ENCODE measurements at places on chromosomes 11 and 22. TPM values are rescaled to one million over a fixed set of nuclear protein-coding genes. Genes with fewer than 3 reads are reported as not detected.
A peak's percentile ranks its signal among the peaks of the same experiment; 100 is the strongest.

DNA sequence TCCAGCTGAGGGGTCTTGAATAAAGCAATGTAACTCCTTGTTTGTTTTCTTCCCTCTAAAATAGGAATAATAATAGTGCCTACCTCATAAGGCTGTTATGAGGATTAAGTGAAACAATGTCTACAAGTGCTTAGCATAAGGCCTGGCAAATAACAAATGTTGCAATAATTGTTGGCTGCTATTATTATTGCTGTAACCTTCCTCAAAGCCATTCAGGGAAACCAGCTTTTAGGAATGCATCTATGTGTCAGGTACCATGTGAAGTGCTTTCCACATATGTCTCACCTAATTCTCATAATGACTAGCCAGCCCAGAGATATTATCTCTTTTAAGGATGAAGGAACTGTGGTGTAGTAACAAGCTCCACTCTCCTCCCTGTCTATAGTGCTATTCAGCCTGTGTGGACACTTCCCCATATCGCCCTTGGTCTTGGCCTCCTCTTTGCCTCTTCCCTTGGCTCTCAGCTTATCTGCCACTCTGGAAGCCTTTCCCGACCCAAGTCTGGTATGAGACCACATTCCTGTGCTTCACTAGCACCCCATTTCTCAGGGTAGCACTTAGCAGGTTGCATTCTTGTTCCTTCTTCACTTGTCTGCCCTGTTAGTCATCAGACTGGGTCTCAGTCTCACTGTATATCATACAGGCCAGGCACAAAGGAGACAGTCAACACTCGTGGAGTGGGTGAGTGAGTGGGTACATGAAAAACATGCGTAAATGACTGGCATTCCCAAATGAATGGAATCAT lies 23.8 kb downstream of the CSNK2A3 start:
- H3K27me3 ChIP-seq: no peaks in the 10 kb centered on the region
- no peaks in the 10 kb centered on the region for H3K36me3 ChIP-seq
- no peaks in the 10 kb centered on the region for H3K4me1 ChIP-seq
- H3K4me3 ChIP-seq: no peak overlapping the region
- no peak for DNase-seq

- H3K27ac ChIP-seq: peak overlapping the region; percentile 53
- no peaks in the 10 kb centered on the region for H3K36me3 ChIP-seq
- no peaks in the 10 kb centered on the region for H3K4me1 ChIP-seq
- no peak for DNase-seq
- H3K27me3 ChIP-seq: no peaks in the 10 kb centered on the region
Observed at GRCh38 chr22:50656122-50657070, 16.2 kb upstream of the SHANK3 start.

GRCh38 chr11:9840460-9841004 lies 176.7 kb downstream of the SWAP70 start:
- no peaks in the 10 kb centered on the region for H3K36me3 ChIP-seq
- H3K4me3 ChIP-seq: no peak overlapping the region
- H3K27me3 ChIP-seq: no peaks in the 10 kb centered on the region
- H3K27ac ChIP-seq: peak overlapping the region; percentile 21
- DNase-seq: no peak

DNA sequence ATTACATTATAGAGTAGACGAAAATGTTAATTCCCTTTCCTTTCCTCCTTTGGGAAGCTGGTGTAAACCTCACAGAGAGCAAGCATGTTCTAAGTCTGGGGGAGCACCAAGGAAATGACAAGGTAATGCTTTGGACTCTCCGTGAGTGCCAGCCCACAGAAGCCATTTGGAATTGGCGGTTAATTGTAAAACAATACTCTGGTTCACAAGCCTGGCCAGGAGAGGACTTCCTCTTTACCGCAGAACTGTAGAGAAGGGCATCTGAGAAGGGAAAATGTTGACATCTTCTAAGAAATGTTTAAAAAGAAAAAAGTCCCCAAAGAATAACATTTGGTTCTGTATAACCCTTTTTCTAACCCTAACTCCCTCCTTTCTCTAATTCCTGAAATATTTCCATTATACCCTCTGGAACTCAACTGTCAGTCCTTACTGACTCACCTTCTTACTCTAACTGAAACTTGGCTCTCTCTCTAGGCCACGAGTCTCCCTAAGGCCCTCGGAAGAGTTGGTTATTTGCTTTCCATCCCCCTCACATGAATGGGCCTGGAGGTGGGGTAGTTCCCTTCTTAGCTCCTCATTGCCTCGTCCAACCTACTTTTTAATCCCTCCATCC lies 379.8 kb downstream of the SOX6 start:
- H3K36me3 ChIP-seq: no peaks in the 10 kb centered on the region
- no peak overlapping the region for H3K4me3 ChIP-seq
- DNase-seq: no peak
- H3K27ac ChIP-seq: no peak overlapping the region

DNA sequence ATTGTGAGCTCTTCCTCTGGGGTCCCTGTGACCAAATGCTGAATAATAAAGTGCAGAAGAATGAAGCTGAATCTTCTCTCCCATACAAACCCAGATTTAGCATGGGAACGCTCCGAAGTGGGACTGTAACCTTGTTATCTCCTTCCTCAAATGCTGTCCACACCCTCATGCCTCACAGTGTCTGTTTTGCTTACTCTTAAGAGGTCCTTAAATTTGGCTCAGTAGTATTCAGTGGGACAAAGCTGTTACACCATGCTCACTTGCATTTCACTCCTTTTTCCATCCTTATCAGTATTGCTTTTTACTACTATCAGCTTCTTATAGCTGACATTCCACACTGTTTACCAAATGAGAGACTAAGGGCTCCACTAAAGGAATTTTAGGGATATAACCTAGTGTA lies 13.8 kb upstream of the AMOTL1 start:
- H3K4me3 ChIP-seq: no peak overlapping the region
- H3K27ac ChIP-seq: no peak overlapping the region
- no peaks in the 10 kb centered on the region for H3K27me3 ChIP-seq
- DNase-seq: no peak
- H3K4me1 ChIP-seq: peaks cover 26% of the 10 kb centered on the region

- no peak for DNase-seq
- H3K27me3 ChIP-seq: no peaks in the 10 kb centered on the region
- peaks cover 9% of the 10 kb centered on the region for H3K4me1 ChIP-seq
Observed at GRCh38 chr11:109940816-109941215, 152.4 kb upstream of the ZC3H12C start.

The SLC37A2 gene
- total RNA-seq: 27.4 TPM

The TSPAN32 gene
- not detected for total RNA-seq

GRCh38 chr11:120304526-120304925 lies 20.6 kb upstream of the TLCD5 start:
- no peak for DNase-seq
- H3K4me1 ChIP-seq: peaks cover 89% of the 10 kb centered on the region
- peak overlapping the region; percentile 77 for H3K27ac ChIP-seq
- H3K36me3 ChIP-seq: no peaks in the 10 kb centered on the region
- no peaks in the 10 kb centered on the region for H3K27me3 ChIP-seq
